ENCODE measurements at places on chromosomes 7 and 10.

DNA sequence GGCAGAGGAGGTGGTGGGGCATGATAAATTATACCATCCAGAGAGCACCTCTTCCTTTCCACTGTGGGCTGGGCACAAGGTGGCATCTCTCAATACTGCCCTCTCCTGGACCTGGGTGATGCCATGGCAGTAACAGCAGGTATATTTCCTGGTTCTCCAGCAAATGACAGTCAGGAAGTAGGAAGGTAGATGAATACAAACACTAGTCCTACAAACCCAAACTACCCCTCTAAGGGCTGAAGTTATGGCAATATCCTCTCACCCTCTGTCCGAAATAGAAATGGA, 1004.9 kb downstream of the KCNMA1 start:
- DNase-seq, result no peak

GRCh38 chr10:89853781-89854191, 152.4 kb downstream of the KIF20B start:
- no peak for DNase-seq

GRCh38 chr10:84762754-84763394, 434.5 kb downstream of the CCSER2 start:
- no peak for DNase-seq

GRCh38 chr10:129413024-129413423, 54.0 kb upstream of the MGMT start:
- DNase-seq, result no peak

- no peak for DNase-seq
Observed at GRCh38 chr7:763762-764161, 36.7 kb upstream of the PRKAR1B start.

GRCh38 chr7:47100817-47101435, 481.0 kb downstream of the TNS3 start:
- no peak for DNase-seq

GRCh38 chr10:131650169-131650705, 250.6 kb upstream of the PPP2R2D start:
- DNase-seq, result no peak

DNA sequence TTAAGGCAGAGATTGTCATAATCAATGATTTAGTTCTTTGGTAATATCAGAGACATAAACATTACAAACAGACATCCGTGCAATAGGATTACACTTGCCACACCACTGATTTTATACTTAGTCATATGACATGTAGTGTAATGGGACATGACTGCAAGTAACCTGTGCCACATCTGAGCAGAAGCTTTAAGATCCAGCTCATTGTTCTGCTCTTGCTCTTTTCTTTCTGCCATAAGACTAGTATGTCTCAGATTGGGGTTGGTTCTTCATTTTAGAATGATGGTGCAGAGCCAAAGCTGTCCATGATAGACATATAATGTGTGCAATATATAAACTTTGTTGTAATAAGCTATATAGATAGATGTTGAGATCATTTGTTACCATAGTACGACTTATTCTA, 119.7 kb upstream of the SEMA3A start:
- DNase-seq, result no peak

DNA sequence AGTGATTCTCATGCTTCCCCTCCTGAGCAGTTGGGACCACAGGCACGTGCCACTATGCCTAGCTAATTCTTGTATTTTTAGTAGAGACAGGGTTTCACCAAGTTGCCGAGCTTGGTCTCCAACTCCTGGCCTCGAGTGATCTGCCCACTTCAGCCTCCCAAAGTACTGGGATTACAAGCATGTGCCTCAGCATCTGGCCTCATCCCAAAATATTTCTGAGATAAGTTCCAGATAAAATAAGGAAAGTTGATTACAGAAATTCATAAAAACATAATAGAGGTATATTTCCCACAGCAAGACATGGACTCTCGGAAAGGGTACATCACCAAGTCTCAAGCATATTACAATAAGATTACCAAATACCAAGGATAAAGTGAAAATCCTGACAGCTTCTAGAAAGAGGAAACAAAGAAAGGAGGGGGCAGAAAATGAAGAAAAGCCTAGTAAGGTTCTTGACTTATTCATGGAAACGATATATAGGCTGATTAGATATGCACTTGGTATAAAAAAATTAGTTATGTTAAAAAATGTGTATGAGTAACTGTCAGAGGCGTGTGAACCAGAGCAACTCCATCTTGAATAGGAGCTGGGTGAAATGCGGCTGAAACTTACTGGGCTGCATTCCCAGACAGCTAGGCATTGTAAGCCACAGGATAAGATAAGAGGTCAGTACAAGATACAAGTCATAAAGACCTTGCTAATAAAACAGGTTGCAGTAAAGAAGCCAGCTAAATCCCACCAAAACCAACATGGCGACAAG, 35.0 kb downstream of the IQUB start:
- DNase-seq, result no peak

GRCh38 chr10:62266611-62267010, 2.0 kb downstream of the RTKN2 start:
- DNase-seq, result no peak

- no peak for DNase-seq
Observed at GRCh38 chr7:116334555-116334954, 124.2 kb downstream of the TES start.

- no peak for DNase-seq
Observed at GRCh38 chr7:135740889-135741288, 7.7 kb downstream of the FAM180A start.

GRCh38 chr7:71665716-71666115, 533.8 kb downstream of the GALNT17 start:
- DNase-seq, result no peak

- DNase-seq, result no peak
Observed at GRCh38 chr7:36154255-36155212, 1.5 kb downstream of the EEPD1 start.

All from activated CD4-positive, alpha-beta T cell treated with anti-CD3 and anti-CD28 coated beads for 24 hours (primary cell).